ENCODE measurements at places on chromosomes 2 and 18. TPM values are rescaled to one million over a fixed set of nuclear protein-coding genes. Genes with fewer than 3 reads are reported as not detected.

The TMEM17 gene
- 0.91 TPM for total RNA-seq

The RGPD3 gene
- 0.27 TPM for total RNA-seq

The C2orf78 gene
- total RNA-seq: not detected

The ADRA2B gene
- 0.91 TPM for total RNA-seq

The VWA3B gene
- total RNA-seq: not detected
